ENCODE measurements at places on chromosomes 5 and 9.

GRCh38 chr9:96187151-96187555 lies 114.8 kb downstream of the HSD17B3 start:
- no peak for DNase-seq

- no peak for DNase-seq
These were observed 35.5 kb upstream of the FTMT start for GRCh38 chr5:121816164-121816563.

DNA sequence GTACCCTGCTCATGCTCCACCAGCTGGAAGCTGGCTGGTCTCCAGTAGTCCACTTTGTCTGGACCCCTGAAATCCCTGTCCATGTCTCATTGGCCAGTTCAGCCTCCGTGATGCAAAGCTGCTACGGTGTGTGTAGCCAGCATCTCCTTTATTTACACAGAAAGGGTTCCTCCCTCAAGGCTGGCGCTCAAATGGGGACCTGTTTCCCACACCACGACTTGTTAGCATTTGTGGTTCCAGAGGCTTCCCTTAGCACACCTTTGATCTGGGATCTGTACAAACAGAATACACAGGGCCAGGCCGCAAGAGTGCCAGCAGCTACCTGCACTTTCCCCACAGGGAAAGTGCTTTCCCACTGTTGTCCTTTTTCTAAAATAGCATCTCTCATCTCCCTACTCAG lies 5.7 kb upstream of the SMU1 start:
- no peak for DNase-seq

GRCh38 chr9:99239341-99240060 lies 17.4 kb downstream of the SEC61B start:
- DNase-seq: no peak

DNA sequence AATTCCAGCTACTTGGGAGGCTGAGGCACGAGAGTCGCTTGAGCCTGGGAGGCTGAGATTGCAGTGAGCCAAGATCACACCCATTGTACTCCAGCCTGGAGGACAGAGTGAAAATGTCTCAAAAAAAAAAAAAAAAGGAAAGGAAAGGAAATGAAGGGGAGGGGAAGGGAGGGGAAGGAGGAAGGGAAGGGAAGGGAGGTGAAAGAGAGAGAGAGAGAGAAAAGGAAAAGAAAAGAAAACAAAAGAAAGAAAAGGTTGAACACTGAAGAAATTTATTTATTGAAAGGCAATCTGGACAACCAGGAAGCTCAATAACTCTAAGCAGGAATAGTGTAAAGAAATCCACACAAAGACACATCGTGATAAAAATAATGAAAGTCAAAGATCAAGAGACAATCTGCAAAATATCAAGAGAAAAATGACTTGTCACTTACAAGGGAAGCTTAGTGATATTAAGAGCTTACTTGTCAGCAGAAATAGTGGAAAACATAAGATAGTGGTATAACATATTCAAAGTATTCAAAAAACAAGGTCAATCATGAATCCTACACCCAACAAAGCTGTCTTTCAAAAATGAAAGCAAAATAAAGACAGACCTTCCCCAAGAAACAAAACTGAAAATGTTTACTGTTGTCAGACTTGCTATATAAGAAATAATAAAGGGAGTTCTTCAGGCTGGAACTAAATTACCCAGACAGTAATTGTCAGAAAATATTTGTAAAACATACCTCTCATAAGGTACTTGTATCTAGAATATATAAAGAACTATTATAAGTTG lies 10.9 kb upstream of the RIMOC1 start:
- DNase-seq: no peak

DNA sequence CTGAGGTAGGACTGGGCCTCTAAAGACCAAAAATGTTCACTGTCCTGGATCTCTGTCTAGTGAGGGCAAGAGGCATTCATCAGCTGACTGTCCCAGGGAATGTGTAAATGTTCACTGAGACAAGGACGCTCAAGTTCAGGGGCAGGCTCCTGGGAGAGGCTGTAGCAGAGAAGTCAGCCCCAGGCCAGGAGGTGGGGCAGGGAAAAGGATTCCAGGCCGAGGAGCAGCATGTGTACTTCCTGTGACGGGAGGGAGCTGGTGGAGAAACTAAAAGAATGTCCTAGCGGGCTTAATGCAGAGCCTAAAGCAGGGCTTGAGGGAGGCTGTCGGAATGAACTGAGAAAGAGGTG lies 205.8 kb downstream of the GABBR2 start:
- no peak for DNase-seq

DNA sequence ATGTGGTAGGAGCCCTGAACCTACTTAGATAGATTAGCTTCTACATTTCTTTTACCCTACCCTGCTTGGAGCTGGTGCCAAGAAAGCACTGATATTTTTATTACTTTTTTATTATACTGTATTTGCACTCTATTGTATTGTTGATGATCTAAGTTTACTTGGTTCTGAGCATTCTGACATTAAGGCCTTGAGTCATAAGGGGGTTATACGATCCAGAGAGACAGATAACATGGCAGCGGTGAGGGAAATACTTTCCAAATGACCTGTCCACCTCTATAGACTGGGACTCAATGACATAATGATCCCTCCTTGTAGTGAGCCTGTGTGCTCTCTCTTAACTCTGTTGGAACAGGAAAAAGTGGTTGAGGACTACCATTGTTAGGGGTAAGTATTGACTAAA lies 176.3 kb downstream of the MAN2A1 start:
- DNase-seq: no peak

- no peak for DNase-seq
These were observed 29.9 kb downstream of the TLR4 start for GRCh38 chr9:117734082-117734481.

DNA sequence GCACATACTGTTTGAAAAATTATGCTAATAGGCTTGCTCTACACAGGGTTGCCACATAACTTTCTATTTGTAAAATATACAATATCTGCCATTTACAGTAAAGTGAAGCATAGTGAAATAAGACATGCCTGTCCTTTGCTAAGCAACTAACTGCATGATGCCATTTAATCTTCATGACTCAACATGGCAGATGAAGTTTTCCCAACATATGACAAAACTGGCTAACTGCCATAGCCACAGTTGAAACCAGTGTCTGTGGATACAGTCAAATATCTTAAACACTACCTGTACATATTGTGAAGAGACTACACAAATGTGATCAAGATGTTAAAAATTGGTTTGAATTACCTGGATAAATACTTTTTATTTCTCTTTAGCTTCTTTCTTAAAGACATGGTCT lies 3.1 kb upstream of the DMAC1 start:
- DNase-seq: no peak

GRCh38 chr9:11064909-11065308 lies 452.1 kb upstream of the PTPRD start:
- DNase-seq: no peak

DNA sequence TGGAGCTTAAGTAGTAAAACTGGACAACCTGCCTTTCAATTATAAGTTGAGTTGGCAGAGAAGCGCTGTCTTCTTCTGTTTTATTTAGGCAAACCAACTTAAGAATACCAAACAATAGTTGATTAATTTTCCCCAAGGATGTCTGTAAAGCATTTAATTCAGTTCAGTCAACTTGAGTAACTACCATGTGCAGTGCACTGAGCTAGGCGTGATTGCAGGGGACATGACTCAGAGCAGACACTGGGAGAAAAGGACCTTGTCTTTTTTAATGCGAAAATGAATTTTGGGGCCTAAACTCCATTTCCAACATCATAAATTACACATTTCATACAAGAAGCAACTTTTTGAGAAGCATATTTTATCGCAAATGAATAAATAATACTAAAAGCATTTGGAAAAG lies 66.3 kb downstream of the FBXL7 start:
- no peak for DNase-seq

DNA sequence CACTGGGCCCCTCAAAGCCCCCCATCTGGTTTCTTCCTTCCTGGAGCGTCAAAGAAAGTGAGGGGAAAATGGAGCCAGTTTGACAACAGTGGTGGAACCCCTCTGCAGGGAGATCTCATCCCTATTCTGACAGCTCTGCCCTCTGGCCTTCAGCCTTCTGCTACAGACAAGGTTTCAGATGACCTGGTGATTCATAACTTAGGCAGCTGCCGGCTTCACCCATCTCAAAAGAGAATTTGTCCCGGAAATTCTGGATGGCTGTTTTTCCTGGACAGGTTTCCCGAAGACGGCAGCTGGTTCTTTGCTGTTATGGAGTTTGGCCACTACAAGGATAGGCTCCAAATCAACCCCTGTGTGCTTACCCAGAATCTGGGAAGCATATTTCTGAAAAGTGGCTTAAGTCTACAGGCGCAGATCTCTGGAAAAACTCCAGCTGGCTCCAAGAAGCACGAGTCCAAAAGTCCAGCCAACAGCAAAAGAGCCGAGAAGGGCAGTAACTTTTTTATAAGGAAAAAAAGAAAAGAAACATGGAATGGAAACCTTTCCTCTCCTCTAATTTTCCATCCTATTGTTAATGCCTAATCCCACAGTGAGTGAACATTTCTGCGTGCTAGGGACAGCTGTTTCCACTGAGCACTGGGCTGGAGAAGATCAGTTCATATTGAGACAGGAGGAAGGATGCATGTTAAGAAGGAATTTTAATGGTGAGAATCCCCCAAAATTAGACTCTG lies 54.5 kb downstream of the ZNF366 start:
- no peak for DNase-seq

DNA sequence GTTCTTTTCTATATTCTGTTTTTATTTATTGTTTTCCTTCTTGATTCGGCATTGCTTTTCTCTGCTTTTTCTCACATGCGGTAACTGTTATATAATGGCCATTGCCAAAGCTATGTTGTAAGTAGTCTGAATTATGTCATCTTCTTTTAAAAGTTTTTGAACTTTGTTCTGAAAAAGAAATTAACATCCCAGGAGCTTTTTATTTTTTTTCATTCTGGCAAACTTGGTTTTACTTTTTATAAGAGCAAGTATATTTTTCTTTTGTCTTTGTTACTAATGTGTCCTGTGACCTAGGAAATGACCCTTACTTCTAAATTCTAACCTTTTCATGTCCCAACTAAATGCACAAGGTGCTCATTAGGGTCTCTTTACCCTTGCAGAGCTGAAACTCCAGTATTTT lies 26.7 kb upstream of the IZUMO3 start:
- DNase-seq: no peak

- peak; percentile 63 for DNase-seq
These were observed 55.5 kb downstream of the CEP120 start for GRCh38 chr5:123367739-123368138.

- DNase-seq: no peak
These were observed 408.0 kb upstream of the DMAC1 start for GRCh38 chr9:8207596-8207995.

DNA sequence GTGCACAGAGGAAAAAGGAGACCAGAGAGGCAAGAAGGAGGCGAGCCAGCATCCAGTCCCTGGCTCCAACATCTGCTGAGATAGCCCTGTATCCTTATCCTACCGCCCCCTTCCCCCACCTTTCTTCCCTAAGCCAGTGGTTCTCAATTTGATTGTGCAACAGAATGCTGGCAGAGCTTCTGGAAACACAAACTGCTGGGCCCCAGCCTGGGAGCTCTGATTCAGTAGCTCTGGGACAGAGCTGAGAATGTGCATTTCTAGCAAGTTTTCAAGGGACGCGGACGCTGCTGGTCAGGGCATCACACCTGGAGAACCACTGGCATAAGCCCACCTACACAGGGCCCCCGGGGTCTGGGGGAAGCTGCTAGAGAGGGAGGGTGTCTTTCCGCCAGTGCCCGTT lies 21.1 kb downstream of the AK8 start:
- no peak for DNase-seq

- DNase-seq: no peak
These were observed 13.1 kb upstream of the SPINK13 start for GRCh38 chr5:148255456-148255855.

- no peak for DNase-seq
These were observed 132.3 kb upstream of the ZNF608 start for GRCh38 chr5:124878583-124879342.

DNA sequence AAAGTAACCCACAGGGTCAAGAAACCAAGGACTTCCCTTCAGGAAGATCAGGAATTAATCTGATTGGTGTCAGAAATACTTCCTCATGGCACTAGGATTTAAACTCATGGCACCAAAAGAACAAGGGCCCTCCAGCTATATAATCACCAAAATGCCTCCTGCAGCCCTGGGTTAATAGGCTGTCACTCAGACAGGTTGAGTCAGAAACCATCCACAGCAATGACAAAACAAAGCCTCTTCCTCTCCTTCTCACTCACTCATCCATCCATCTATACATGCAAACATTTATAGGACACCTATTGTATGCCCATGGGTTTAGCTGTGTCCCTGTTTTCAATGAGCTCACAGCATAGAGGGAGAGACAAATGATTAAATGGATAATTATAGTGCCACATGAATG lies 62.5 kb upstream of the SPOCK1 start:
- DNase-seq: no peak

- no peak for DNase-seq
These were observed 81.3 kb downstream of the OSTF1 start for GRCh38 chr9:75169623-75170022.

DNA sequence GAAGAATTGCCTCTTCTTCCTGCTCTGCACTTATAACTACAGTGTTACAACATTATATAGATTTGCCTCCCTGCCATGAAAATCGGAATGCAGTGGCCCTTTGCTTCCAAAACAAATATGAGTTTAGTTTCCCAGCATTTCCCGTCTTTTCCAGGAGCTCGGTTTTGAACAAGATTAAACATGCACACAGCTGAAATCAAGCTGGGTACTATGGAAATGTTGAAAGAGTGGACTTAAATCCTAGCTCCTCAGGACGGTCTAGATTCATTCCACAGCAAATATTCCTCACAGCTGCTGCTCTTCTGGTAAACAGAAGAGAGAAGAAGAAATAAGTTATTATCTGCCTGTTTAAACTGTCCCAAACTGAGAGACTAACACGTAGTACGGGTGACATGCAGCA lies 161.4 kb downstream of the PIK3R1 start:
- no peak for DNase-seq

DNA sequence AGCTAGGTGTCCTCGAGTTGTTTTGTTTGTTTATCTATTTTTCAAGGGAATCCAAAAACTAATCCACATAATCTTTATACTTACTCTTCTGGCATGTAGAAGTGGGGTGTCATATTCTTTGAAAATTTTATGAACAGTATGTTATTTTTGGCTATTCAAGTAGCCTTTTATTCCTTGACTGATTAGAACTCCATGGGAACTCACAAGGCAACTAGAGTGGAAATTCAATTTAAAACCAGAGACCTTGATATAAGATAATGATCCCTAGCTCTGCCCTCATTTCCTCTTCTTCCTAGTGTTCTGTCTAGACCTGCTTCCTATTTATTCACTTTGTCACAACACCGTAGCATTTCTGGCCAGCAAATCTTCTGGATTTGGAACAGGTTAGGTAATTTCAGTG lies 1123.7 kb upstream of the C9orf72 start:
- DNase-seq: no peak

GRCh38 chr9:123965801-123966686 lies 36.1 kb upstream of the DENND1A start:
- no peak for DNase-seq

- DNase-seq: no peak
These were observed 144.4 kb upstream of the MAP3K1 start for GRCh38 chr5:56670916-56671315.

DNA sequence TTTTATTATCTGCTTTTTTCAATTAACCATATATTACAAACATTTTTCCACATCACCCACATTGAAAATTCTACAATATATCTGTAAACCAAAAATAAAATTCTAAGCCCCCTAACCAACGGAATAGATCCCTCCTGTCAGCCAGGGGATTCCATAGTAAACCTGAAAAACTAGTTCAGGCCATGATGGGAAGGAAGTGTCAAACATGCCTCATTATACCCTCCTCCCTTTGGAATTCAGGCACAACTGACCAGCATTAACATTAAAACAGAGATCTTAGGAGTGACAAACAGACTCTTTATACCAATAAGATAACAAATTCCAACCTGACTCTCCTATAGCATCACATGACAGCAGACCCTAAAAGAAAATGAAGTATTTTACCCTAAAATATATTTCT lies 113.7 kb upstream of the DMRT1 start:
- no peak for DNase-seq

GRCh38 chr9:88691811-88692210 lies 156.8 kb downstream of the NXNL2 start:
- DNase-seq: no peak
